ENCODE measurements at places on chromosomes 5 and 9. TPM values are rescaled to one million over a fixed set of nuclear protein-coding genes. Genes with fewer than 3 reads are reported as not detected.

The CFAP157 gene
- 0.06 TPM for total RNA-seq

The OR13C8 gene
- total RNA-seq, result not detected

The AMBP gene
- 0.53 TPM for total RNA-seq

The PCDHGB1 gene
- 1.8 TPM for total RNA-seq

The SLC27A6 gene
- 0.06 TPM for total RNA-seq

The CER1 gene
- not detected for total RNA-seq

The C6 gene
- not detected for total RNA-seq

The GAPT gene
- not detected for total RNA-seq

The PCDHB3 gene
- total RNA-seq, result 1.3 TPM

The SLC1A1 gene
- 38.7 TPM for total RNA-seq

The CCDC112 gene
- 5.4 TPM for total RNA-seq

The KCNN2 gene
- total RNA-seq, result 0.25 TPM

The NEURL1B gene
- 3.4 TPM for total RNA-seq

The MEIKIN gene
- 0.06 TPM for total RNA-seq

Data from aortic smooth muscle cell (primary cell).